ENCODE measurements at places on chromosomes 12 and 14. TPM values are rescaled to one million over a fixed set of nuclear protein-coding genes. Genes with fewer than 3 reads are reported as not detected.

OASL gene
- 0.13 TPM for polyA plus RNA-seq

SYNE3 gene
- polyA plus RNA-seq = 1.7 TPM

HVCN1 gene
- 9.1 TPM for polyA plus RNA-seq

AJUBA gene
- 72.6 TPM for polyA plus RNA-seq

HPD gene
- polyA plus RNA-seq = 1.5 TPM

DPF3 gene
- 4.1 TPM for polyA plus RNA-seq

CYP46A1 gene
- polyA plus RNA-seq = 1.5 TPM

Measured in right renal pelvis (tissue), 4 donors.